Cardiac muscle cell (in vitro differentiated cells and primary cell): ENCODE measurements at places on chromosomes 3 and 15. TPM values are rescaled to one million over a fixed set of nuclear protein-coding genes. Genes with fewer than 3 reads are reported as not detected.

- peak; percentile 69 for DNase-seq
Measured at GRCh38 chr15:65421360-65422215, 1.2 kb downstream of the IGDCC4 start.

GRCh38 chr3:2727610-2728318, 382.4 kb downstream of the IL5RA start:
- no peak for DNase-seq

DNA sequence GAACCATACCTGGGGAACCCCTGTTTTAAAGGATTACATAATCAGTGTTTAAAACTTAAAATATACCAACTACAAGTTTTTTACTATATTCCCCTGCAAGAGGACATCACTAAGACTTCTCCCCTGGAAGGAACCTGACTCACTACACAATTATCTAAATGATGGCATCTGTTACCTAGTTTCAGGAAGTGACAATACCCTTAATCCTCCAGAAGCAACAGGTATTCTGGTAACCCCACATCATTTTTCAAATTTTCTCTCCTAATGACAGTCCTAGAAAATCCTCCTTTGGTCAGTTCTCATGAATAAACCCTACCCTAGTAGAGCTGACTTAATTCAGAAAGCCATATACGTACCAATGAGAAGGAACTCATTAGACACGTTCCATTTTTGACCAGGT, 78.4 kb downstream of the RFX7 start:
- no peak for DNase-seq

DNA sequence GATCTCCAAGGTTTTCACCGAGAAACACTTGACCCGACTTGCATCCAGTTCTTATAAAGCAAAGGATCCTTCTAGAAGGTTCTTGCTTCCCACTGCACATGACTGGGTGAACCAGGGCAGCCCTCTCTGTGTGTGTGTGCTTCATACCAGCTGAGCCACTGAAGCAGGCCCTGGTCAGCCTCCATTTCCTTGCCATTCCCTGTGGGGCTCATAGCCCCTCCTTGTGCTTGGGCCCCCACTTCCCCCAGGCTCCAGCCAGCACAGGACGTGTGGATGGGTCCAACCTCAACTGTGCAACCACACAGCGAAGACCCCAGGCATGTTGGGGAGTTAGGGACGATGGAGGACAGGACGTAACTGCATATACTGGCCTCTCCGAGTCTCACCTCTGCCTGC, 15.5 kb downstream of the KLF15 start:
- no peak for DNase-seq

DNA sequence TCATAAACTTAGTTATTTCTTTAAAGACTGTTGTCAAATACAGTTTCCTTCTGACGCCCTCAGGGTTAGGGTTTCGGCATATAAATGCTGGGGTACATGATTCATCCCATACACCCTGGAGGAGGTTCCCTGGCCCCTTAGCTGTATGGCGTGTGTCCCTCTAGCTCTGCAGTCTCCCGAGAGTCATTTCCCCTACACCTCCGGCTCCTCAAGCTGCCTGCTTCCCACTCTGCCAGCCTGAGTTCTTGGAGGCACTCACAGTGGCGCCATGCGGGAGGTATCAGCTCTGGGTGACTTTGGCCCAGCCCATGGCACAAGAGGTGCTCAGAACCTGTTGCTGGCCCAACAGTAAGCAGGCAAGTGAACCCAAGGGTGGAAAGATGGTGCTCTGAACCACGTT, 70.2 kb upstream of the TRPM1 start:
- no peak for DNase-seq

- DNase-seq = no peak
Measured at GRCh38 chr3:45579251-45579650, 15.3 kb upstream of the LIMD1 start.

The USP50 gene
- total RNA-seq = not detected in 2 replicates

The AMOTL2 gene
- 64.2 and 103 TPM in 2 replicates for total RNA-seq

The ITGB5 gene
- 56.9 and 107 TPM in 2 replicates for total RNA-seq
